CD4-positive, alpha-beta T cell (primary cell): ENCODE measurements at places on chromosomes 13 and 19.

- DNase-seq, result no peak
These were observed 216.0 kb downstream of the DNAJC15 start for GRCh38 chr13:43239275-43239840.

DNA sequence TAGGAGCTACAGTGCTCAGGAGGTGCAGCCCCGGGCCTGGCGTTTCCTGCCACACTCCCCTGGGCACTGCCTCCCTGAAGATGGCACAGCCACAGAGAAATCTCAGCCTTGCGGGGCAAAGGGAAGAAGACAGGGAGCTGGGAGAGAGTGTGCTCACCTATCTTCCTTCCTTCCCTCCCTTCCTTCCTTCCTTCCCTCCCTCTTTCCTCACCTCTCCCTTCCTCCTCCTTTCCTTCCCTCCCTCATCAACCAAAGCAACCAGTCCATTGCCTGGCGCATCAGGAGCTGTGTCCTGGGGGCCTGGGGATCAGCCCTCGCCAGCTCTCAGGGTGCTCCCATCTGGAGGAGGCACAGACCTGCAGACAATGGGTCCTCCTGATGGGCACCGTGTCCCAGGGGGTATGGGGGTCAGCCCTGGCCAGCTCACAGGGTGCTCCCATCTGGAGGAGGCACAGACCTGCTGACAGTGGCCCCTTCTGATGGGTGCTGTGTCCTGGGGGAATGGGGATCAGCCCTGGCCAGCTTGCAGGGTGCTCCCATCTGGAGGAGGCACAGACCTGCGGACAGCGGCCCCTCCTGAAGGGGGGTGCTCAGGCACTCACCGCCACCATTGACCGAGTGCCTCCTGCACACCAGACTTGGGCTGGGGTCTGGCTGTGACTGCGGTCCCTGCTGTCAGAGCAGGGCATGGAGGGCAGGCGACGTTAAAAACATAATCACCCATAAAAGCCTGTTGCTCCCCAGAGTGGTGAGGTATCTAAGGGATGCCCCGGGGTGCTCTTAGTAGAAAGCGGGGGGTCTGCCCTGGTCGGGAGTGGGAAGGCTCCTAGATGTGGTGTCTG, 120.2 kb downstream of the URI1 start:
- no peak for DNase-seq

GRCh38 chr19:9995084-9995483, 15.2 kb downstream of the COL5A3 start:
- DNase-seq, result no peak

GRCh38 chr13:102325321-102325720, 76.5 kb downstream of the FGF14 start:
- no peak for DNase-seq

- DNase-seq, result no peak
These were observed 50.7 kb downstream of the KLF2 start for GRCh38 chr19:16375157-16375935.

DNA sequence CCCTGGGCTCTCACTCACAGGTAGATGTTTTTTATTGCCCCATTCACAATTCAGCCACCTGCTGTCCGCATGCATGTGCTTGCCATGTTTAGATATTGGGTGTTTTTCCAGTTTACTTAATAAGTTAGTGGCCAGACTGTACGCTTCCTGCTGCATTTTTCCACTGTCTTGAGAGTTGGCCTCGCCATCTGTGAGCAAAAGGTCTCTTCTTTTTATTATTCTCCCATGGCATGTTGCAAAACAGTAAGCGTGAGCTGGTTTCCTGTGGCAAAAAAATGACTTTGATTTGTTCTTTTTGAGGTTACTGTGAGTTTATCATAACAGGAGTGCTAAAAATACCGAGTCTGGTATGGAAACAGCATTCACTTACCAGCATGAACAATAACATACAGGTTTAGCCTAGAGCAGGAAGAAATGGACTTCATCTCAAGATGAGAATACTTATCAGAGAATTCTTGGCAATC, 46.0 kb downstream of the SAE1 start:
- peak; percentile 32 for DNase-seq

DNA sequence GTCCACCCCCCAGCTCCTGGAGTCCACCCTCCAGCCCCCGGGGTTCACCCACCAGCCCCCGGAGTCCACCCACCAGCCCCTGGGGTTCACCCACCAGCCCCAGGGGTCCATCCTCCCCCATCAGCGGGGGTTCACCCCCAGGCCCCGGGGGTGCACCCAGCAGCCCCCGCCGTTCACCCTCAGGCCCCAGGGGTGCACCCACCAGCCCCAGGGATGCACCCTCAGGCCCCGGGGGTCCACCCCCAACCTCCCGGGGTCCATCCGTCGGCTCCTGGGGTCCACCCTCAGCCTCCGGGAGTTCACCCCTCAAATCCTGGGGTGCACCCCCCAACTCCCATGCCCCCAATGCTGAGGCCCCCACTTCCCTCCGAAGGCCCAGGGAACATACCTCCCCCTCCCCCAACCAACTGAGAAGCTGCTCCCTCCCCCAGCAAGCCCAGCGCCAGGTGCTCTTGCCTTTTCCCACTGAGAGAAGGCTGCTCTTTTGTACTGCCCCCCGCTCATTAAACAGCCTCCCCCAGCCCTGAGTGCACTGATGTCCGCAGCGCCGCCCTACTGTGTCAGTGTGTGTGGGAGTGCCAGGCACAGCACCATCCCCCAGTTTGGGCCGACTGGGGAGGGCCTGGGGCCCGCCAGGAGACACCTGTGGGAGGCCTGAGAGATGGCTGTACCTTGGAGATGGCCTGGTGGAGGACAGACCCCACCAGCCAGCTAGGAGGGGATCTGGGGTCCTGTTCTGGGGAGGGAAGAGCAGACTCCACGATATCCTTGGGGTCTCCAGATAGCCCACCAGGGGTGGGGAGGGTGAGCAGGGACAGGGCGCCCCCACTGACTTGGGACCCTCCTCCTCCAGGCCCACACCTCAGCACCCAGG, 750 bp upstream of the AMH start:
- DNase-seq, result no peak

GRCh38 chr13:94080527-94080926, 399.0 kb downstream of the DCT start:
- no peak for DNase-seq
